ENCODE measurements at places on chromosomes 6 and 20.

GRCh38 chr6:134165561-134166201 lies 113.3 kb upstream of the SLC2A12 start:
- DNase-seq = no peak

DNA sequence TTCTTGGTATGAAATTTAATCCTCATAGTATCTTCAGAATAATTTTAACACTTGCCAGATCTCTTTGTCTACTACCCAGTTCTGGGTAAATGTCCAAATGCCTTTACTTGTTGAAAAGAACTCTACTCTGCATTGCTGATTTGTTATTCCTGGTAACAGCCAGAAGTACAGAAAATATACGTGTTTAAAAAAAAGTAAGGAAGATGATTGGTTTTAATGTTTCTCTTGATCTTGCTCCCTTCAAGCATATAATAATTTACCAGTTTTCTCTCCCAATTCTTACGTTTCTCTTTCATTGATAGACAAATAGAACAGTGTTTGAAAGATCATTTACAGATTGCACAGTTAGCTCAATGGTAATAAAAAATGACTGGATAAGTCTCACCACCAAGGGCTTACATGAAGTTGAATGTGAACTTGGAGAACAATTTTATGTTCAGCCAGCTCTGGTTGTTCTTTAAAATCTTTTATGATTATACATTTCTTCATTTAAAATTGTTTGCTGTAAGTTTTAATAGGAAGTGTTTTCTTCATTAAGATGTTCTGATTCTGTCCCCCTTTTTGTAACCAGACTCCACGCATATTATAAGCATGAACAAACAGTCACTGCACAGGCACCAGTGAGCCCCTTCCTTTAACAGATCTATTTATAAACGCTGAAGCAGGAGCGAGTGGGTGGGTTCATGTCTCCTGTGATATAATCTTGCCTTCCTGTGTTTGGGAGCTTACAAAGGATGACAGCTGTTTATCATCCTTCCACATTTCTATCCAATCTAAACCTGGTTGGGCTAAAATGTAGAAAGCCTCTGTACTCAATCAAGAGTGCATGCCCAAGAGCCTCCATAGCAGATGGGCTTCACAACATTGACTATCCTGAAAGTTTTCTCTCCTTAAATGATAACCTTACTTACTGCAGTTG lies 299.5 kb downstream of the PRL start:
- no peak for DNase-seq

GRCh38 chr20:56893226-56893917 lies 264.3 kb downstream of the TFAP2C start:
- no peak for DNase-seq

- DNase-seq = no peak
Observed at GRCh38 chr6:138206862-138207261, 11.4 kb downstream of the PBOV1 start.

DNA sequence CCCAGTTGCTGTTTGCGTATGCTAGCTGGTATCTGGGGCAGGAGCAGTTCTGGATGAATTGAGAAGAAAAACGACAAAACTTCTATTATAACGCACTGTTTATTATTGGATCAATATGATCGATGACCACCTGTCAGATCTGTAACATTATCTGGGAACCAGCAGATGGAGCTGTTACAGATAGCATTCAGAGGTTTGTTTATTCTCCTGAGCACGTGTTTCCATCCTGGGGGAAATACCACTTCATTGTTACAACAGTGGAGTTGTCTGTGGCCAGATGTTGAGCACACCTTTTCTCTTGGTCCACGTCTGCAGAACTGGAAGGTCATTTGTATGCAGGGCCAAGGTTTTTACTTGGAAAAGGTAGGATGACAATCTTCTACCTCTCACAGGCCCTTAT lies 16.0 kb upstream of the NKX2-2 start:
- DNase-seq = no peak

- DNase-seq = no peak
Observed at GRCh38 chr6:161186173-161186769, 87.6 kb downstream of the AGPAT4 start.

- DNase-seq = no peak
Observed at GRCh38 chr6:114260810-114261209, 82.0 kb downstream of the HS3ST5 start.

GRCh38 chr6:88262332-88262731 lies 96.2 kb upstream of the CNR1 start:
- no peak for DNase-seq

DNA sequence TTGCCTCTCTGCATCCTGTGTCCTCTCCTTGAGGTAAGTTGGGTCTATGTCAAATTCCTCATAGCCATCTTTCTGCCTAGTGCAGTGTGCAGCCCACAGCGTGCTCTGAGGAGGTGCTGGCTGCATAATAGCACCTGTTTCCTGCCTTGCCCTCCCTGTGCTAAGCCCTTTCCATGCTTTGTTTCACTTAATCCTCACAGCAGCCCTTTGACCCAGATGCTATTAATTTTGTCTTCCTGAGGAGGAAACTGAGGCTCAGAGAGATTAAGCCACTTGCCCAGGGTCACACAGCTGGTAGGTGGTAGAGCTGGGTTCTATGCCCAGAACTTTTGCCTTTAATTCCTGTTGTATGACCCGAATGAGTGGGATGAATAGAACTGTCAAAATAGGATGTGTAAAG lies 13.5 kb downstream of the FAM83D start:
- DNase-seq = no peak

DNA sequence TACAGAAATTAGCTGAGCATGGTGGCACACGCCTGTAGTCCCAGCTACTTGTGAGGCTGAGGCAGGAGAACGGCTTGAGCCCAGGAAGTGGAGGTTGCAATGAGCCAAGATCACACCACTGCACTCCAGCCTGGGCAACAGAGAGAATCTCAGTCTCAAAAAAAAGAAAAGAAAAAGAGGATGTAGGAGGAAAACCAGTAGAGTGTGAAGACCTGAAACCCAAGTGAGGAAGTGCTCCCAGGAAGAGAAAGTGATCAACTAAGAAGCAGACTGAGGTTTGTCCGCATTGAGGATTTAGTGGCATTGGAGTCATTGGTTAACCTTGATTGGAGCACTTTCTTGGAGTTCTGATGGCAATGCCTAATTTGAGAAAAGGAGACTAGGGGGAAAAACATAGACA lies 20.6 kb upstream of the TASP1 start:
- no peak for DNase-seq

DNA sequence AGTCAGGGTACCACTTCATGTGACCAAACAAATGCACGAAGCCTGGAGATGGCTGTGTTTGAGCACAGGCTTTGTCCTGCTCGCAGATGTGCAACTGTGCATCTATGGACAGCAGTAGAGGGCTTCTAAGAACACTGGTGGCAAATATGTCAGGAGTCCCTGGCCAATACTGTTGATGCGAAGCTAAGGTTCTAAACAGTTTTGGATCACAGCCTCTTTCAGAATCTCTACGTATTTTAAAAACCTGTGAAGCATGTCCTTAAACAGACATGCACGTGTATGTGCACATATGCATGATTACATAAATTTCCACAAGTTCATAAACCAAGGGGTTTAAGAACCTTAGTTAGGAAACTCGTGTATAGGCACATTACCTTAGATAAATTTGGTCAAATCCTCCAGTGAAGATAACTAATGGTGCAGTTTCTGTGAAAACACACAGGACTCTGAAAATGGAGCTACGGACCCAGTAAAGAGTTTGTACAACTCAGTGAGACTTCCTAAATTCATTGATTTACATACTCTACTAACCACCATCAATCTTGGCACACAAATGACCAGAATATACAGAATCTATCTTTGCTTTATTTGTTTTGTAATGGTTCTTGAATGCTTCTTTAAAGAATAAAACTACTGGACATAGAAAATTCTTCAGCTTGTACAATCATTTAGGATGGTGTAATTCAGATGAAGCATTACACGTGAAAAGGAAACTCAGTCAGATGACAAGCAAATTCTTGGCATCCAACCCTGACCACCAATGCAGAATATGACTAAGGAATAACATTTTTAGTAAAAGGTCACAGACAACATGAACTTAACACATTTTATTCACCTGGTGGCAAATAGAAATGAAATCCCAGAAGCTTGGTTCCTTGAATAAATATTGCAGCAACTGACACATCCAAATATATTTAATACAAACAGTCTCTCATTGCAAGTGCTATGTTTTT lies 27.4 kb downstream of the KCNQ5 start:
- no peak for DNase-seq

GRCh38 chr6:82602776-82603175 lies 239.2 kb downstream of the TPBG start:
- DNase-seq = no peak

- no peak for DNase-seq
Observed at GRCh38 chr6:25489399-25489798, 162.6 kb upstream of the SCGN start.

GRCh38 chr6:7106752-7107577 lies 796 bp upstream of the RREB1 start:
- DNase-seq = peak; percentile 43

GRCh38 chr6:125918681-125919566 lies 37.6 kb upstream of the HINT3 start:
- DNase-seq = no peak

DNA sequence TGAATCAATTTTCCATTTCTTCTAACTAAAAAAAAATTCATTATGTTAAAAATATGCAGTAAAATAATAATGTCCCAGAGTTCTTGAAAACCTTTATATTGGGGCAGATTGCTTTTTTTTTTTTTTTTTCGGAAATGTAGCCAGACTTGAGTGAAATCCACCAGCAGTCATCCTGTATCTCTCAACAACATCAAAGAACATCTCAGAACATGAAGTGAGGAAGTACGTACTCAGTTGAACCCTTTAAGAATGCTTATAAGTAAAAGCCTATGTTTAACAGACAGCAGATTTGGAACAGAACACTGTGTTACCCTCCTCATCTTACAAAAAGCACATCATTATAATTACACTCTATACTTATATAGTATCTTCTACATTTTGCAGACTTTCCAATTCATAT lies 51.0 kb upstream of the SUPT3H start:
- DNase-seq = no peak

DNA sequence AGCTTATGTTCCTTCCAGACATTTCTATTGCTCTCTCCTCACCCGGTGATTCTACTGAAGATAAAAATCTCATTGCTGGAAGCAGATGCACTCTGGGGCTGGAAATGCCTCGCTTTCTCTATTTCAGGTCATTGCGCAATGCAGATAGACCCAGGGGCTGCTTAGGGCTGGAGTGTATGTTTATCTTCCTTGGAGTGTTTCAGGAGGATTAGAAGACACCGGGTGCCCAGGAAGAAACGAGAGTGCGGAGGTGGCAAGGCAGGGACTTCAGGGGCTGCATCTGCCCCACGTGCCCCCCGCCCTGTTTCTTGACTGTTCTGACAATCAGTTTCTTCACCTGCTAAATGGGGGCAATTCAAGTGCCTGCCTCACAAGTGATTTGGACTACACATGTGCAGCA lies 45.6 kb upstream of the IYD start:
- DNase-seq = no peak

Data from activated CD8-positive, alpha-beta memory T cell treated with anti-CD3 and anti-CD28 coated beads for 1 hour (primary cell).